ENCODE measurements at places on chromosomes 1 and 21. TPM values are rescaled to one million over a fixed set of nuclear protein-coding genes. Genes with fewer than 3 reads are reported as not detected.

The KIF17 gene
- 0.32 TPM for total RNA-seq

The VTCN1 gene
- total RNA-seq, result not detected

The PMVK gene
- 11.2 TPM for total RNA-seq

The AADACL3 gene
- total RNA-seq, result not detected

The JAM2 gene
- 1.4 TPM for total RNA-seq

The ELF3 gene
- total RNA-seq, result under 0.01 TPM

The AGBL4 gene
- total RNA-seq, result not detected

The ZNF648 gene
- not detected for total RNA-seq

The ERG gene
- total RNA-seq, result under 0.01 TPM

Data from bronchial smooth muscle cell (primary cell).